ENCODE measurements at places on chromosomes 2 and 18. TPM values are rescaled to one million over a fixed set of nuclear protein-coding genes. Genes with fewer than 3 reads are reported as not detected.

CCDC195 gene
- total RNA-seq = not detected

SERPINB4 gene
- total RNA-seq = not detected

SERPINB8 gene
- 1.3 TPM for total RNA-seq

UPP2 gene
- total RNA-seq = not detected

MPP4 gene
- not detected for total RNA-seq

SERPINB12 gene
- not detected for total RNA-seq

PKDCC gene
- 66.0 TPM for total RNA-seq

UGT1A5 gene
- not detected for total RNA-seq

PAX8 gene
- 0.44 TPM for total RNA-seq

PIEZO2 gene
- total RNA-seq = 0.20 TPM

MORN2 gene
- total RNA-seq = 16.3 TPM

HOXD10 gene
- not detected for total RNA-seq

CNTNAP5 gene
- not detected for total RNA-seq

ANXA4 gene
- total RNA-seq = 18.8 TPM

ZNF385B gene
- total RNA-seq = 0.99 TPM

THOC1 gene
- total RNA-seq = 10.0 TPM

TUBB8B gene
- not detected for total RNA-seq

MBD2 gene
- total RNA-seq = 25.1 TPM

Measured in heart left ventricle (tissue), 16 donors.